ENCODE measurements at places on chromosomes 7 and 10.

DNA sequence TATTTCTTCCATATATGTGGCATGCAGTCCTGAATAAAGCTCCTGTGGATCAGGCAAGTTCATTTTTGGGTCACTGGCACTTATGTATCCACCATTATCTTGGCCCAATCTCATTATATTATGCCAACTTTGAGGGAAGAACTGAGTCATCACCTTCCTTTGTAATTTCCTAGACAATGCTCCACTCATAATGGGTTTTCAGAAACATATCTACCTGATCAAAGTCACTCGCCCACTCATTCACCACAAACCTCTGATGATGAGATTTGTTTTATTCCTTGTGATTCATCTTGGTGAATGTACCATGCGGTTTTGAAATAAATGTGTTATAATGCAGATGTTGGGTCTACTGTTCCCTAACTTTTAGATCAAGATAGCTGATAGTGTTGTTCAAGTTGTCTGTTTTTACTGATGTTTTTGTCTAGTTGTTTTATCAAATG is 525.8 kb downstream of the KIF20B start:
- no peak for DNase-seq

DNA sequence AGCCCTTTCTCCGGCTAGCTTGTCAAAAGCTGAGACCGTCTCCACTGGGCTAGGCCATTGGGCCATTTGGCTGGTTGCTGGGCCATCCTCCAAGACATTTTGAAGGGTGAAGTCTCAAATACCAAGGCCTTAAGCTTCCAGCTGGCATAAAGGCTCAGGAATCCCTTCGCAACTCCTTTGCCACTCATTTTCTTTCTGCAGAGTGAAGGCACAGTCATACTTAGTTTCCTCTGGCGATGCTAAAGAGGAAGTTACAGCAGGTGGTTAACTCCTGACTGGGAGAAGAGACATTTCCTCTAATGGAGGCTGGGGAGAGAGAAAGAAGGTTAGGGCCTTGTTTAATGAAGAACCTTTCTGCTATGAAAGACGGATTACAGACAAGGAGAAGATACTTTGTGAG is 4.8 kb upstream of the REPIN1 start:
- DNase-seq: no peak

DNA sequence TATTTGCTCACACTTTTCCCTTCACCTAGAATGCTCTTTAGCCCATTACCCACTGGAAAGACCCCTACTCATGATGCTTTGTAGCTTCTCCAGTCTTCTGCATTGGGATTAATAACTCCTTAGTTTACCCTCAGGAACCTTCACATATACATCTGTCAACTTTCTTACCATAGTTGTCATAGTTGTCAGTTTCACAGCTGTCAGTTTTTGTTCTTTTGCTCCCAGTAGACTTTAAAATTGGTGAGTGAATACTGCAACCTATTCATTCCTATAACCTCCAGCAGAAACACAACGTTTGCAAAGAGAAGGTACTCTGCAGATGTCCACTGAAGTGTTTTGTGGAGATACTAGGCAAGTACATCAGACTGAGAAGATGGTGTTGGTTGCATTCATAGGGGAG is 2.6 kb downstream of the PON1 start:
- no peak for DNase-seq

GRCh38 chr7:15784694-15785030 is 98.2 kb upstream of the MEOX2 start:
- no peak for DNase-seq

DNA sequence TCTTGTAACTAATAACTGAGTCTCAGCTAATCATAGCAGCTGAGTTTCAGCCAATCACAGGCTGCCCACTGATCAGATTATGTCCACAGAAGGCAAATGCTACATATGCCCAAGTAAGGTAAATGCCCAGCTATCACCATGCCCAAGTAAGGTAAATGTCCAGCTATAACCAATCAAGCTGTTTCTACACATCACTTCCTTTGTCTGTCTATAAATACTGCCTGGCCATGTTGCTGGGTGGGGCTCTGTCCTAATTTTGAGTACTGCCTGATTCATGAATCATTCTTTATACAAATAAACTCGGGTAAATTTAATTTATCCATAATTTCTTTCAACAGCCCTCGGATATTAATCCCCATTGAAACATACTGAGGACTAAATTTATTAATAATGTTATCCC is 312.4 kb downstream of the CACNA2D1 start:
- DNase-seq: no peak

DNA sequence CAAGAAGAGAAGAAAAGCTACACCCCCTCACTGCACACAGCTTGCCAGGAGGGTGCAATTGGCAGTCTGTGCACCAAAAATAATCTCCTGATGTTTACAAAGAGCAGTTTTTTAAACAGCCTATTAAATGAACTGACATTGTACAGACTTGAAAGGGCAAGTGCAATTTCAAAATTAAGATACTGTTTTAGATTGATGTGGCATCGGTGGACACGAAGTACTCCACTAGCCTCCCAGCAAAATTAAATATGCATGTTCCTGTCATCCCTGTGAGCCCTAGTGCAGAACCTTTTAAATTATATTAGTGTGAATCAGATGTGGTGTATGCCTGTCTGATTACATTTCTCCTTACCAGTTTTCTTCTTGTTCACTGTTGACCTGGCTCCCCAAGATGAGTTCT is 87.9 kb downstream of the WIPF3 start:
- no peak for DNase-seq

GRCh38 chr7:85890244-85890811 is 703.5 kb upstream of the SEMA3D start:
- DNase-seq: no peak

All from coronary artery (tissue), 2 donors.